Stimulated activated CD8-positive, alpha-beta memory T cell treated with anti-CD3 and anti-CD28 coated beads, Interleukin-7, amount 100 ng/mL, for 1 hour (primary cell): ENCODE measurements at places on chromosomes 3 and 15.

DNA sequence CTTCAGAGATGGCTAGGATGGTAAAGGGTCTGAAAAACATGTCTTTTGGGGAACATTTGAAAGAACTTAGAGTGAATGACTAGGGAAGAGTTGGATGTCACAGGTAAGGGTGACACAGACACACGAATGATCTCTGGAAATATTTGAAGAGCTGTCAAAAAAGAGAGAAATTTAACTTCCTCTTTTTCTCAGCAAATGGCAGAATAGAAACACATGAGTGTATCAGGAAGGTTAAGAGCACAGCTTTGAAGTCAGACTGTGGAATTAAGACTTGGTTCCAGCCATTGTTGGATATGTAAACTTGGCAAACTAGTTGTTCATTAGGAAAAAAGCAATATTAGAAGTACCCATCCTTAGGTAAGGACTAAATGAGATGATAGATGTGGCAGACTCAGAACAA, 117.7 kb downstream of the IMPG2 start:
- DNase-seq, result no peak

- DNase-seq, result no peak
Measured at GRCh38 chr3:117630469-117630868, 920.9 kb downstream of the TUSC7 start.

- peak; percentile 49 for DNase-seq
Measured at GRCh38 chr15:44711743-44712345, 527 bp downstream of the B2M start.

GRCh38 chr3:129305592-129306091, 27.0 kb downstream of the HMCES start:
- DNase-seq, result no peak

DNA sequence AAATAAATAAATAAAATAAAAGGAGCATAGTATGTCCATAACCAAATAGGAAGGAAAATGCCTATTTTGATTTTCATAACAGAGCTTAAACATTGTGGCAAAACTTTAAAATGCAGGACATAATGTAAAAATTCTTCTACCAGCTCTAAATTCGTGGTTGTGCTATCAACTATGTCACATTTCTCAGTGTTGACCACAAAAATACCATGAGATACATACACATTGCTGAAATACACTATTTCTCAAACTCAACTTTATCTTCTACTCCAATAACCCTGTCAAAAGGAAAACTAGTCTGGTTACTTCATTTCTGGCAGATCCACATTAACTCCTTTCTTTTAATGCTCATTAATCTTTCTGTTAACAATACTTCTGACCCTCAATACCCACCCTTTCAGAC, 523.2 kb downstream of the FHIT start:
- DNase-seq, result no peak

- no peak for DNase-seq
Measured at GRCh38 chr3:160065786-160066185, 77.2 kb downstream of the IL12A start.

DNA sequence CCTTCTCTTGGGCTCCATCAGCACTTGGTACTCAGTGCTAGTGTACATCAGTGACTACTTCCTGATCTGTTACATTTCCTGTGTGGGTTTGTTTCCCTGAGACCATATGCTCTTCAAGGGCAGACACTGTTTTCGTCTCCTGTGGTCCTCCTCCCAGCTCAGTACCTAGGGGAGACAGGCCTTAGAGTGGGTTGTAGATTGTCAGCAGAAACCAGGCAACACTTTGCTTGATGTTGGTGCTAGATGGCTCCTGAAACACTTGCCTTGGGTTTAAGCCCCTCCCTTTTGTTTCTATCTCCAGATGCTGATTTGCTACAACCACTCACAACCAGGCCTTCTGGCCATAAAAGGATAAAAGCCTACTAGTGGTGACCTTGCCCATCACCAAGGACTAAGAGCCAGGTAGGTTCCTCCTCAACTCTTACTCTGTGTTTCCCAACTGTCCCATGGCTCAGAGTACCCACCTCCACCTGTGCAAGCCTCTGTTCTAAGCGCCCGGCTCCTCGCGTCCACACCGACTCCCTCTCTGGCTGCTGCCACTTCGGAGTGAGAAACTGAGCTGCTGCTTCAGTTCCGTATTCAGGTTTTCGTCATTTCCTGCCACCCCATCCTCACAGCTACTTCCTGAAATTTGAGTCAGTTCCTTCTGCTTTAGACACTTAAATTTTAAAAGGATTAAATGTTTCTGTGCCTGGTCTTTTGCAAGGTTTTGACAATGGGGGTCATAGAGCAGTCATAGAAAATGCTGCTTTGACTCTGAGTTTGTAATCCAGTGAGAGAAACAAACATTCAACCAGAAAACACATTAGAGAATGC, at the start of gene HCLS1:
TSS of gene HCLS1 (minus strand) at position 548 of the 816 bp plus-strand sequence. CDS start 2,556 bp downstream, outside the sequence.
- peak; percentile 46 for DNase-seq

GRCh38 chr15:50908209-50909009, at the start of gene AP4E1:
Gene AP4E1, plus strand, starts transcription at chr15:50908683. Its CDS starts 96 bp downstream, at chr15:50908779.
- DNase-seq, result peak; percentile 92

- DNase-seq, result no peak
Measured at GRCh38 chr3:83195243-83195642, 1433.8 kb upstream of the GBE1 start.

DNA sequence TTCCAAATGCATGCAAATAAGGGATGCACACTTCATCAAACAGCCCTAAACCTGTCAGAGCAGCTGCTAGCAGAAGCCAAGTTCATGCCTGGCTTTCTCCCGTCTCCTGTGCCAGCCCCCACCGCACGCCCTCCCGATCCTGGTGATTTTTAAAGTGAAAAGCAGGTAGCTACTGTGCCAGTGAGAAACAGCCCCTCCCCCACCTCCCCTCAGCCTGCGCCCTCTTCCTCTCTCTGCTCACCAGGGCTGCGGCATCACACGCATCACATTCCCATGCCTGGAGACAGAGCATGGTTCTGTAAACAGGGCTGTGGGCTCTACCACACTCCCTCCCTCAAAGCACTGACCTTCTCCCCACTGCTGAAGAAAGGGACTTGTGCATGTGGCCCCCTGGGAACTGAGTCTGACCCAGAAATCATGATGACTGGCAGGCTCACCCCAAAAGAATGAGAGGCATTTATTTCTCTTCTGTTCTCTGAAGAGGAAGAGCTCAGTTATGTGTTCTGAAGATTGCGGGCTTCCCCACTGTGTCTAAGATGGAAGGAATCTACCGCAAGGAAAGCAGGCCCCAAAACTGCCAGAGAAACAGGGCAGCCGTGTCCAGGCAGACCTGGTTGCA, 14.5 kb upstream of the SLC6A1 start:
- DNase-seq, result no peak

- DNase-seq, result no peak
Measured at GRCh38 chr3:170679190-170679589, 93.3 kb upstream of the SLC7A14 start.

DNA sequence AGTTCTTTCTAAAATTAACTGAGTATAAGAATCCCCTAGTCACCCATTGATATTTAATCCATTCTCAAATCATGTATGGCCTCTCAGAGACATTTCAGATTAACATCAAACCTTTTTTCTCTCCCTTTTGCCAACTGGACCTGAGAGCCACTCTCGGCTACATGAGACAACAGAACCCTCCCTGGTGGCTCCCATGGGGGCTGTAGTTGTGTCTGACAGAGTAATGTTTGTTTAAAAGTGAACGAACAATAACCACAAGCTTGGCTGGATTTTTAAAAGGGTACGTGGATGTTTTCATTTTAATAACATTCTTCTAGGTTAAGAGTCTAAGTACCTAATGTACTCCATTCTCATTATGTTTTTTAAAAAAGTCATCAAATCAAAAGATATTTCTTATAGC, 37.1 kb downstream of the P3H2 start:
- no peak for DNase-seq

- DNase-seq, result no peak
Measured at GRCh38 chr3:70561796-70562195, 249.4 kb upstream of the MDFIC2 start.

DNA sequence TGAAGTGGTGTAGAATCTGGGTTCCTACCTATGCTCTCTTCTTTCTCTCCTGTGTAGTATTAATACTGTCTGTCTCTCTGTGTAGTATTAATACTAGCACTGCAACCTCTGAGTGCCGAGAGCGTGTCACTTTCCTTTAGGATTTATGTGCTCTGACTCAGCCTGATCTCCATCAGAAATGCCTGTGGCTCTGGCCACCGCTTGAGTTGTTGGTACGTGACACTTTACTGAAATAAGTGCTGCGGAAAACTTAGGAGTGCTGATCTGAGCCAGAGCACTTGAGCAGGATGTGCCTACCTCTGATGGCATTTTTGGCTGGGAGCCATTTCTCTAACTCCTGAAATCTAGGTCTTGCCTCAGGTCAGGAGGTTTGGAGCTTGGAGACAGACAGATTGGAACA, 807.4 kb downstream of the SQOR start:
- no peak for DNase-seq

DNA sequence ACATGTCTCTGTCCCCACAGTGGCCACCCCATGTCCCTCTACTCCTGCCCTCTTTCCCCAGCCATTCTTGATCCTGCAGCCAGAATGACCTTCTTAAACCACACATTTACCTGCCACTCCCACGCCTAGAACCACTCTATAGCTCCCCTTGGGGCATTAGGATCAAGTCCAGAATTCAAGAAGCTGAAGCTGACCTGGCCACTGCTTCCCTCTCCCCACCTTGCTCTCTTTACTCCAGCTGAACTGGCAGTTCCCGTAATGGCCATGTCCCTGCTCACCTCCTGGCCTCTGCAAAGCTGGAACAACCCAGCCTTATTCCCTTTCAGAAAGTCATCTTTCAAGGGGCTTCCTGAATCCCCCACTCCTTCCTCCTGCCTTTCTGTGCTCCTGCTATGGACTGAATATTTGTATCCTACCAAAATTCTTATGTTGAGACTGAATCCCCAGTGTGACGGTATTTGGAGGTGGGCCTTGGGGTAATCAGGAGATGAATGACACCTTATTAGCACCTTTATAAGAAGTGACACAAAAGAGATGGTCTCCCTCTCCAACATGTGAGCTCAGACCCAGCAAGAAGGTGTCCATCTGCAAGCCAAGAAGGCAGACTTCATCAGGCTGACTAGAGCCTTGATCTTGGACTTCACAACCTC, 3.8 kb downstream of the CSRNP1 start:
- DNase-seq, result no peak

GRCh38 chr3:151096716-151097115, 11.3 kb downstream of the MED12L start:
- no peak for DNase-seq

- DNase-seq, result no peak
Measured at GRCh38 chr3:30544812-30545211, 61.6 kb upstream of the TGFBR2 start.

- DNase-seq, result no peak
Measured at GRCh38 chr3:114499976-114500375, 206.1 kb downstream of the TIGIT start.

DNA sequence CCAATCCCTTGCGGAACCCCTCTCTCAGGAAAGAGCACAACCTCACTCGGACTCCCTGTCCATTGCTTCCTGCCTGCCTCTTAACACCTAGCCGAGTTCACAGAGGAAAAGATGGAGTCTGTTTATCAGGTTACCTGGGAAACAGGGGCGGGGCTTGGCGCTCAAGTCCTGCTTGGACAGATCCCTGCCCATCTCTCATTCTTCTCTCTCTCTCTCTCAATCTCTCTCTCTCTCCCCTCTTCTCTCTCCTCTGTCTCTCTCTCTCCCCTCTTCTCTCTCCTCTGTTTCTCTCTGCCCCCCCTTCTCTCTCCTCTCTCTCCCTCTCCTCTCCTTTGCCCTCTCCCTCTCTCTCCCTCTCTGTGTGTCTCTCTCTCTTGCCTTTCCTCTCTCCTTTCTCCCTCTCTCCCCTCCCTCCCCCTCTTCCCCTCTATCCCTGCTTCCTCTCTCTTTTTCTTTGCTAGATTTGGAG, at the start of gene EFHB:
TSS of gene EFHB (minus strand) at position 120 of the 469 bp plus-strand sequence. CDS start 199 bp downstream, outside the sequence.
- DNase-seq, result no peak

DNA sequence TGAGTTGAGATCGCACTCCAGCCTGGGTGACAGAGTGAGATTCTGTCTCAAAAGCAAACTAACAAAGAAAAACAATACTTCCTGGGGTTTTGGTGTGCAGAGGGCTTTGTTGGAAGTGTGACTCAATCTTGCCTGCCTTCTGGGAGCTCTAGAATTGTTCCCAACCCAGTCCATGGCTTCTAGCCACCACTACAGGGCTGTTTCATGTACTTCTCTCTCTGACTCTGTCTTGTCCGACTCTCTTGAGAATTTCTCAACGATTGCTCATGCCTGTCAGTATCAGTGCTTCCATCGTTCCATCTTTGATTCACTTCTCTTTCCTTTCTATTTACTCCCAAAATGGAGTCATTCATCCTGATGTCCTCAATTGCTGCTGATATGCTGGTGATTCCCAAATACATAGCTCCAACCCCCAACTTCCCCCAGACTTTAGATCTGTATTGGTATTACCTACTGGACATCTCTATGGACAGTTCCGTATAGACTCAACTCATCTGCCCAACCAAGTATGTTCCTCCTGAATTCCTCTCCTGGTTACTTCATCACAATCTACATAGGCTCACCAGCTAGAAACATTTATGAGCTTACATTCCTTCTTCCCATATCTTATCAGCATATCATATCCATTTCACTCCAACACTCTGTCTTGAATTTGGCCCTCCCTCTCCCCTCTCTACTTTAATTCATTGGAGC, 1.8 kb upstream of the AP2M1 start:
- no peak for DNase-seq

DNA sequence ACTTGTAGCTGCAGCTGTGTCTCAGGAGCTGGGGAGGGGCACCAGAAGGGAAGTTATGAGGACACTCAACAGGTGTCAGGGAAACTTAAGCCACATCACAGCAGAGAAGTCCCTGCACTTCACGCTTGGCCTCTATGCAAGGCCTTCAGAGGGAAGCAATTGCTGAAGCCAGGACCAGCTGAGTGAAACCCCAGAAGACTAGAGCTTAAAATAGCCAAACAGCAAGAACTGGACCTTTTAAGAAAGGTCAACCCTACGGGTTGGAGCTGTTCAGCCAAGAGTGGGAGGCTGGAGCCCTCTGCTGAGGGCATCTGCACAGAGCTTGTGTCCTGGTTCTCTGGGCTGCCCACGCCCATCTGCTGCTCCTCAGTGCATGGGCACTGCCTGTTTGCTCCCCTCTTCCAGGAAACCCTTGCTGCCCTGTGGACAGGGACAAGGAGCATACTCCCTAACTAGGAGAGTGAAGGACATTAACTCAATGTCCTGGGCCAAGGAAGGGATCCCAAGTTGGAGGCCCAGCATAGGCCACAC, 3.9 kb upstream of the GRAMD2A start:
- no peak for DNase-seq
